ENCODE measurements at places on chromosomes 11 and 22.

- no peaks in the 10 kb centered on the region for H3K36me3 ChIP-seq
- no peak for DNase-seq
- H3K4me3 ChIP-seq, result no peak overlapping the region
- H3K27me3 ChIP-seq, result no peaks in the 10 kb centered on the region
- peak overlapping the region; percentile 9 for H3K27ac ChIP-seq
- peaks cover 2% of the 10 kb centered on the region for H3K4me1 ChIP-seq
Observed at GRCh38 chr22:31179345-31179744, 19.4 kb downstream of the RNF185 start.

DNA sequence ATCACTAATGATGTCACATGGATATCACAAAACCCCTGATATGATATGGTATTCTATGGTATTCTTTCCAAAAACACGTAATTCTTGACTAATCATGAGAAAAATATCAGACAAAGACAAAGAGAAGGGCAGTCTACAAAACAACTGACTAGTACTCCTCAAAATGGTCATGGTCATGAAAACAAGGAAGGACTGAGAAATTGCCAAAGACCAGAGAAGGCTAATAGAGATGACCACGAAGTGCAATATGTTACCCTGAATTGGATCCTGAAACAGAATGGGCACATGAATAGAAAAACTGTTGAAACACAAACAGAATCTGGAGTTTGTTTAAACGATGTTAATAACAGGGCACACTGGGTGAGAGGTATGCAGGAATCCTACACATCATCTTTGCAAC is 10.2 kb downstream of the CKAP5 start:
- no peak overlapping the region for H3K4me3 ChIP-seq
- H3K36me3 ChIP-seq, result no peaks in the 10 kb centered on the region
- no peak for DNase-seq

GRCh38 chr11:63212742-63213141 is 30.7 kb downstream of the SLC22A25 start:
- peaks cover 2% of the 10 kb centered on the region for H3K36me3 ChIP-seq
- no peaks in the 10 kb centered on the region for H3K4me1 ChIP-seq
- H3K4me3 ChIP-seq, result no peak overlapping the region

- peaks cover 6% of the 10 kb centered on the region for H3K4me1 ChIP-seq
- H3K4me3 ChIP-seq, result no peak overlapping the region
- peaks cover 25% of the 10 kb centered on the region for H3K27me3 ChIP-seq
- H3K36me3 ChIP-seq, result no peaks in the 10 kb centered on the region
- DNase-seq, result no peak
Observed at GRCh38 chr11:19281041-19281440, 40.3 kb upstream of the E2F8 start.

- H3K4me1 ChIP-seq, result no peaks in the 10 kb centered on the region
- no peak overlapping the region for H3K27ac ChIP-seq
- DNase-seq, result no peak
- no peak overlapping the region for H3K4me3 ChIP-seq
- peaks cover 42% of the 10 kb centered on the region for H3K27me3 ChIP-seq
- H3K36me3 ChIP-seq, result no peaks in the 10 kb centered on the region
Observed at GRCh38 chr22:50161508-50162390, 8.8 kb upstream of the PANX2 start.

- H3K27ac ChIP-seq, result no peak overlapping the region
- H3K4me3 ChIP-seq, result no peak overlapping the region
- H3K27me3 ChIP-seq, result peaks cover 8% of the 10 kb centered on the region
Observed at GRCh38 chr11:111046291-111046690, 199.2 kb upstream of the POU2AF2 start.

GRCh38 chr11:10544491-10545465 is 3.8 kb upstream of the RNF141 start:
- H3K27ac ChIP-seq, result no peak overlapping the region
- H3K4me1 ChIP-seq, result peaks cover 10% of the 10 kb centered on the region
- no peak for DNase-seq
- H3K36me3 ChIP-seq, result no peaks in the 10 kb centered on the region
- H3K4me3 ChIP-seq, result no peak overlapping the region

GRCh38 chr22:46619240-46619829 is 851 bp upstream of the GRAMD4 start:
- H3K4me1 ChIP-seq, result peaks cover 6% of the 10 kb centered on the region
- H3K27me3 ChIP-seq, result no peaks in the 10 kb centered on the region
- no peak overlapping the region for H3K4me3 ChIP-seq
- no peak for DNase-seq
- H3K27ac ChIP-seq, result no peak overlapping the region

GRCh38 chr11:68946416-68947090 is 34.2 kb downstream of the MRGPRD start:
- no peak overlapping the region for H3K4me3 ChIP-seq
- H3K27me3 ChIP-seq, result no peaks in the 10 kb centered on the region
- DNase-seq, result no peak
- H3K4me1 ChIP-seq, result no peaks in the 10 kb centered on the region
- H3K36me3 ChIP-seq, result no peaks in the 10 kb centered on the region
- no peak overlapping the region for H3K27ac ChIP-seq

- no peak for DNase-seq
- H3K4me3 ChIP-seq, result peak overlapping the region; percentile 26
- H3K36me3 ChIP-seq, result no peaks in the 10 kb centered on the region
- H3K27me3 ChIP-seq, result peaks cover 64% of the 10 kb centered on the region
- H3K27ac ChIP-seq, result no peak overlapping the region
Observed at GRCh38 chr11:117770061-117770460, 27.0 kb downstream of the DSCAML1 start.

DNA sequence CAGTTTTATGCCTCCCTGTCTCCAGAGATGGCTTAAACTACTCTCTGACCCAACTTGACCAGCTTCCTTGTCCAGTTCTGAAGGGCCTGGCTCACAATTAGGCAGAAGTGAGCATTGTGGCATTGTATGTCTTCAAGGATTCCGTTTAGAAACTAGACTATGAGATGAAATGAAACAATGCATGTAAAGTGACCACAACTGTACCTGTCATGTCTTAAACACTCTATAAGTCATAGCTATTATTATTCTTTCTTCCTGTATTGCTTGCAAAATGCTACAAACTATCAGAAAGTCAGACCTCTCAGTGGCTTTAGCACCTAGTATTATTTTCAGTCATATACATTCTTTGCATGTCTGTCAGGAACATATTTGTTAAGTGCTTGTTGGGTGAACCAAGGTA is 127.9 kb upstream of the MTMR2 start:
- no peak overlapping the region for H3K27ac ChIP-seq
- no peak overlapping the region for H3K4me3 ChIP-seq
- DNase-seq, result no peak
- H3K36me3 ChIP-seq, result peaks cover 2% of the 10 kb centered on the region

DNA sequence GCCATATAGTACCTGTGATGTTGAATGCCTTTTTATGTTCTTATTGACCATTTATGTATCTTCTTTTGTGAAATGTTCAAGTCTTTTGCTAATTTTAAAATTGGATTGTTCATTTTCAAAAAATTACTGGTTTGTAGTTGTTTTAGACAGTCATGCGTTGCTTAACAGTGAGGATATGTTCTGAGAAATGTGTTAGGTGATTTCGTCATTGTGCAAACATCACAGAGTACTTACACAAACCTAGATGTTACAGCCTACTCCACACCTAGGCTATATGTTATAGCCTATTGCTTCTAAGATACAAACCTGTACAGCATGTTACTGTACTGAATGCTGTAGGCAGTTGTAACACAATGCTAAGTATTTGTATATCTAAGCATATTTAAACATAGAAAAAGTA is 32.5 kb downstream of the PDE3B start:
- H3K27ac ChIP-seq, result no peak overlapping the region
- H3K36me3 ChIP-seq, result peaks cover 5% of the 10 kb centered on the region
- no peaks in the 10 kb centered on the region for H3K27me3 ChIP-seq
- no peak for DNase-seq
- no peak overlapping the region for H3K4me3 ChIP-seq

GRCh38 chr11:45343444-45343843 is 57.3 kb upstream of the SYT13 start:
- DNase-seq, result no peak
- peaks cover 13% of the 10 kb centered on the region for H3K4me1 ChIP-seq
- no peak overlapping the region for H3K27ac ChIP-seq
- H3K4me3 ChIP-seq, result no peak overlapping the region
- peaks cover 36% of the 10 kb centered on the region for H3K27me3 ChIP-seq
- H3K36me3 ChIP-seq, result peaks cover 3% of the 10 kb centered on the region

- DNase-seq, result no peak
- H3K27me3 ChIP-seq, result no peaks in the 10 kb centered on the region
- H3K4me1 ChIP-seq, result no peaks in the 10 kb centered on the region
- H3K4me3 ChIP-seq, result no peak overlapping the region
Observed at GRCh38 chr11:29657709-29658108, 359.1 kb downstream of the KCNA4 start.

- no peaks in the 10 kb centered on the region for H3K36me3 ChIP-seq
- H3K4me1 ChIP-seq, result no peaks in the 10 kb centered on the region
- no peak for DNase-seq
- H3K4me3 ChIP-seq, result no peak overlapping the region
- peaks cover 2% of the 10 kb centered on the region for H3K27me3 ChIP-seq
- no peak overlapping the region for H3K27ac ChIP-seq
Observed at GRCh38 chr11:132054822-132055221, 684.4 kb downstream of the NTM start.

DNA sequence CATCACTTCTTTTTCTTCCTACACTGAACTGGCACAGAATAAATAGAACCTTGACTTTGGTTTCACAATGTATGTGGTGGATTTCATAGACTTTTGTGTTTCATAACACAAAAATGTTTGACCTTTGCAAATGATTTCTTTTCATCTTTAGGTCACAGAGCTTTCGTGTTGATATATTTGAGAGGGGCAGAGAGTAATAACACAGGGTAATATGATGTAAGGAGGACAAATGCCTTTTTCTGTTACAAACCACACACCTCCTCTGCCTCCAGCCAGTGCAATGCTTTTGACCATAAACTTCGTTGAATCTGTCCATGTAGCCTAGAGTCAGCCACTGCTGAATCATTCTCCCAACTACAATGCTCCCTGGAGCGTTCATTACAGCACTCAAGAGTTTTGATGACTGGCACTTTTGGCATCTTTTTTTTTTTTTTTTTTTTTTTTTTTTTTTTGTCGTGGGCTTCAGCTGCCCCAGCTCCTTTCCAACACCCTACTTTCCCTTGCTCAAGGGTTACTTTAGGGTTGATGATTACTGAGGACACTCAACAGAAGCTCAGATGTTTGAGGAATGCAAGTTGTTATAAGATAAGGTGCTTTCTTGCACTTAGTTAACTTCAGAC is 11.4 kb upstream of the CAT start:
- peaks cover 56% of the 10 kb centered on the region for H3K27me3 ChIP-seq
- no peak overlapping the region for H3K27ac ChIP-seq
- peaks cover 6% of the 10 kb centered on the region for H3K4me1 ChIP-seq
- H3K4me3 ChIP-seq, result no peak overlapping the region
- H3K36me3 ChIP-seq, result peaks cover 3% of the 10 kb centered on the region
- DNase-seq, result no peak

DNA sequence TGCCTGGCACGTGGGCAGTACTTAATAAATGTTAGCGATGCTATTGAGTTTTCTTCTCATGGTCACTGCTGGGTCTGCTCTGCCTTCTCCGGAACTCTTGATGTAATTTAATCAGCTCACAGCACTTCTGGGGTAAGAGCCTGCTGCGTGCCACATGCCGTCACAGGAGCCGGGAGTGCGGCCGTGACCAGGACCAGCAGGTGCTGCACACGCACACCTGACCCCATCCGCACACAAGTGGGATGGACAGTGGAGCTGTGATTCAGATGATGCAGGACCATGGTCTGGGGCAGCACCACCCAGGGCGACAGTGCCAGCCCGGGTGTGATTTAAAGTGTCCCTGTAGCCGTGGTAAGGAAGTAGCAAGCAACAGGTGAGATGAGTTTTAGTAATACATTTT is 61.2 kb downstream of the TBC1D22A start:
- peak overlapping the region; percentile 61 for H3K27ac ChIP-seq
- H3K4me3 ChIP-seq, result no peak overlapping the region
- no peak for DNase-seq
- H3K36me3 ChIP-seq, result peaks cover 2% of the 10 kb centered on the region
- H3K4me1 ChIP-seq, result peaks cover 38% of the 10 kb centered on the region

DNA sequence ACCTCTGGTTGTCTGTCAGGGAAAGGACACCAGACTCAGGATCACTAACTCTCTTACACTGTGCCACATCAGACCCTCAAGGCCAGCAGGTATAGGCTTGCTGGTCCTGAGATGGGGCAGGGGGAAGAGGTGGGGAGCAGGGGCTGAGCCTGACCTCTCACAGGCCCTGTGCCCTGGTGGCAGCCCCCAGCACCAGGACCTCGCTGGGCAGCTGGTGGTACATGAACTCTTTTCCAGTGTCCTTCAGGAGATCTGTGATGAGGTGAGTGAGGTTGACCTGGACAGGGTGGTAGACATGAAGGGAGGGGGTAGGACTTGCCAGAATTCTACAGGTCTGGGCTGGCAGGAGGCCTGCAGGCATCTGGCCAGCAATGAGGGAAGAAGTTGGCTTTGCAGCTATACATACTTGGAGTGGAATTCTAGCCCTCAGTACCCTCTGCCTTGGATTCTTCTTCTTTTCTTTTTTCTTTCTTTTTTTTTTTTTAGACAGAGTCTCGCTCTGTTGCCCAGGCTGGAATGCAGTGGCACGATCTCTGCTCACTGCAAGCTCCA is 1.4 kb downstream of the NUDT22 start:
- peak overlapping the region; percentile 77 for H3K27ac ChIP-seq
- peaks cover 30% of the 10 kb centered on the region for H3K4me1 ChIP-seq
- H3K4me3 ChIP-seq, result peak overlapping the region; percentile 91
- H3K36me3 ChIP-seq, result no peaks in the 10 kb centered on the region
- no peak for DNase-seq
- no peaks in the 10 kb centered on the region for H3K27me3 ChIP-seq

DNA sequence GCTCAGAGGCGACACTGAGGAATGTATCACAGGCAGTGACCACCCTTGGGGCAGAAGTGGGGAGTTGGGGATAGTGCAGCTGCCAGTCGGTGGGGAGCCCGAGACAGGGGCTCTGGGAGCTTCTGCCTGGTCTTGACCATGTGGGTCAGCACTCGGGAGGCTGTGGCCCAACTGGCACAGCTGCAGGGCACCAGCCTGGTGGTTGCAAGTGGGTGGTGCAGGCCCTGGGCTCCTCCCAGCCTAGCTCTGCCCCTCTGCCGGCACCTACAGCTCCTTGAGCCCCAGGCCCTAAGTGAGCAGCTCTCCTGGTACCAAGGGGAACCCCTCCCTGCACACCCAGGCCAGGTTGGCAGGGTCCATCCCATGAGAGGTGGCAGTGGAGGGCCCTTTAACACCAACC is 12.6 kb upstream of the RASL10A start:
- no peak overlapping the region for H3K27ac ChIP-seq
- H3K27me3 ChIP-seq, result no peaks in the 10 kb centered on the region
- no peak overlapping the region for H3K4me3 ChIP-seq
- no peak for DNase-seq
- H3K4me1 ChIP-seq, result peaks cover 4% of the 10 kb centered on the region

GRCh38 chr11:66126808-66127555 is 56.9 kb downstream of the PACS1 start:
- H3K4me1 ChIP-seq, result peaks cover 56% of the 10 kb centered on the region
- no peaks in the 10 kb centered on the region for H3K27me3 ChIP-seq
- no peaks in the 10 kb centered on the region for H3K36me3 ChIP-seq
- peak overlapping the region; percentile 95 for H3K27ac ChIP-seq
- peak overlapping the region; percentile 79 for H3K4me3 ChIP-seq
- peak; percentile 34 for DNase-seq

Measured in T-helper 17 cell (primary cell).